Activated CD4-positive, alpha-beta memory T cell treated with anti-CD3 and anti-CD28 coated beads for 36 hours (primary cell): ENCODE measurements at places on chromosomes 4 and X.

DNA sequence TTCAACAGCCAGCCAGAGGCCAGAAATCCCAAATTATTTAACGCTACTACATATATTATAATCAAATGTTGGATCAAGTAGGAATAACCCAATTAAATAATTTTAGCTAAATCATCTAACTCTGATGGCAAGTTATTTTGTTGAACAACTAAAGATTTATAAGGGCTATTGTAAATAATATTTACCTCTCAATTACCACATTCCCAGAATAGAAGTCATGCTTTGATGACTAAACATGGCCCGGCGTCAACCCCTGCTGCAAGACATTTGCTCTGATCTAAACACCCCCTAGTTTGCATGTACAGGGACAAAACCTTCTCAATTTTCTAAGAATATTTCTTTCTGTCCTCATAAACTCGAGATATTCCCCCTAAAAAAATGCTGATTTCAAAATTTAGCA lies 14.2 kb downstream of the VEGFC start:
- DNase-seq, result no peak

DNA sequence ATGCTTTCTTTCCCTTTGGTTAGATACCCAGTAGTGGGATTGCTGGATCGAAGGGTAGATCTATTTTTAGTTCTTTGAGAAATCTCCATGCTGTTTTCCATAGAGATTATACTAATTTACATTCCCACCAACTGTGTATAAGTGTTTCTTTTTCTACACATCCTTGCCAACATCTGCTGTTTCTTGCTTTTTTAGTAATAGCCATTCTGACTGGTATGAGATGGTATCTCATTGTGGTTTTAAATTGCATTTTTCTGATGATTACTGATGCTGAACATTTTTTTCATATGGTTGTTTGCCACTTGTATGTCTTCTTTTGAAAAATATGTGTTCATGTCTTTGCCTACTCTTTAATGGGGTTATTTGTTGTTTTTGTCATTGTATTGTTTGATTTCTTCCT lies 6.6 kb upstream of the AGA start:
- no peak for DNase-seq

- DNase-seq, result no peak
Observed at GRCh38 chrX:25300994-25301393, 285.2 kb upstream of the ARX start.

GRCh38 chr4:57866468-57867171 lies 756.4 kb upstream of the IGFBP7 start:
- no peak for DNase-seq

- DNase-seq, result no peak
Observed at GRCh38 chr4:58957711-58958110, 1847.5 kb upstream of the IGFBP7 start.
